Hematopoietic multipotent progenitor cell treated with erythropoietin and hydrocortisone succinate and interleukin-3 and kit ligand, for 6 days (in vitro differentiated cells): ENCODE measurements at places on chromosomes 7 and 10.

- no peak for DNase-seq
Measured at GRCh38 chr7:22660293-22660692, 66.7 kb upstream of the IL6 start.

DNA sequence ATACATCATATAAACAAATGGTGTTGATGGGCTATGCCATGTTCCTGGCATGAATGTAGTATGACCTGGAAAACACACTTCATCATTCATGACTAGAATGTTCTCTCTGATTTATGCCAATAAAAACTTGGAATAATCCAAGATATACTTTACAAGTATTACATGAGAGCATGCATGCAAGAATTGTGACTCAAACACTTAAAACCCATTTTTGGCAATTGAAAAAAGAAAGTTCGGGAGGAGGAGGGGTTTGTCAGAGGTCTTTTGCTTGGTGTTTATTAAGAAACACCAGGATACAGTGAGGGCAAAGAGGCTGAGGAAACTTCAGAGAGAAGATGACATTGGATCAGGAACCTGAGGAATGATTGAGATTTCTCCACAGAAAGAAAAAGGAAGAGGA, 10.2 kb upstream of the CUL1 start:
- DNase-seq: no peak

DNA sequence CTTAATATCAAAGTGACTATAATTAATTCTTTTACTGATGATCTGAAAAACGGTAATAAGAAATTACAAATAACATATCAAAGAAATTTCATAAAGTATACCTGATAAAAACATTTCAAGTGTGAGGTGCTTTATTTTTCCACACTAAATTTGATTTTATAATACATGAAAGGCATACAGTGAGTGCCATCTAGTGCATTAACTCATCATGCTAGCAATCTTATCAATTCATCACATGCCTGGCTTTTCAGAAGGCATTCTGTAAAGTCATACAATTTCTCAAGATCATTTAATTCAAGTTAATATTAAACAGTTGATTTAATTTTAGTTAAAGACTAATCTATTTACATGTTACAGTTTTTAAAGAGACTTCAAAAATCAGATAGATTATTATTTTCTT, 1020.9 kb downstream of the GATA3 start:
- DNase-seq: no peak

- no peak for DNase-seq
Measured at GRCh38 chr7:1715671-1716074, 45.6 kb downstream of the ELFN1 start.

GRCh38 chr10:30489346-30489745, 55.4 kb downstream of the MAP3K8 start:
- DNase-seq: no peak

DNA sequence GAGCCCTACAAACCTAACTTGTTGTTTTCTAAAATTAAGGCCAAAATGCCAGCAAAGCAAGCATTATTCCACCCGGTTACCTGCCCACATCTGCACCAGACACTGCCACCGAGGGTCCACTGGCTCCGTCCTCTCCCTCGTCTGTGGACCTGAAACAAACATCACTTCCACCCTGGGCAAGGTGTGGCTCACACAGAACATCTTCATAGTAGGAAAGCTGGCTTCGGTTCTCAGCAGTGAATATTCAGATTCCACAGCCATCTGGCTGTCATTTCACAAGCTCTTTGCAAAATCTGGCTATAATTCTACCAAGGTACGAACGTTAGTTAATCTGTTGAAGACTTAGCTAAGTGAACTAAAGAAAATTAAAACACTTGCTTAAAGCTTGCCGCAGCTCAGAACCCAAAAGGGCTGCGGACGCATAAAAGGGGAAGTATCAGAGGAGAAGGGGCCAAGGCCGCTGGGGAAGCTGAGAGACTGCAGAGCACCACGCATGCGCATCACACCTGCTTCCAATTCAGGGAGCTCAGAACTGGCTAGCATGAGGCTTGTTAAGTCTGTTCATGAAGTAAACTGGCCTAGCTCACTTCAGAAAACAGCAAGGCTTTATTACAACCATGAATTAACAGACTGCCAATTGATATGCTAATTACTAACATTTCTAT, 46.1 kb downstream of the PTPRN2 start:
- DNase-seq: peak; percentile 79

DNA sequence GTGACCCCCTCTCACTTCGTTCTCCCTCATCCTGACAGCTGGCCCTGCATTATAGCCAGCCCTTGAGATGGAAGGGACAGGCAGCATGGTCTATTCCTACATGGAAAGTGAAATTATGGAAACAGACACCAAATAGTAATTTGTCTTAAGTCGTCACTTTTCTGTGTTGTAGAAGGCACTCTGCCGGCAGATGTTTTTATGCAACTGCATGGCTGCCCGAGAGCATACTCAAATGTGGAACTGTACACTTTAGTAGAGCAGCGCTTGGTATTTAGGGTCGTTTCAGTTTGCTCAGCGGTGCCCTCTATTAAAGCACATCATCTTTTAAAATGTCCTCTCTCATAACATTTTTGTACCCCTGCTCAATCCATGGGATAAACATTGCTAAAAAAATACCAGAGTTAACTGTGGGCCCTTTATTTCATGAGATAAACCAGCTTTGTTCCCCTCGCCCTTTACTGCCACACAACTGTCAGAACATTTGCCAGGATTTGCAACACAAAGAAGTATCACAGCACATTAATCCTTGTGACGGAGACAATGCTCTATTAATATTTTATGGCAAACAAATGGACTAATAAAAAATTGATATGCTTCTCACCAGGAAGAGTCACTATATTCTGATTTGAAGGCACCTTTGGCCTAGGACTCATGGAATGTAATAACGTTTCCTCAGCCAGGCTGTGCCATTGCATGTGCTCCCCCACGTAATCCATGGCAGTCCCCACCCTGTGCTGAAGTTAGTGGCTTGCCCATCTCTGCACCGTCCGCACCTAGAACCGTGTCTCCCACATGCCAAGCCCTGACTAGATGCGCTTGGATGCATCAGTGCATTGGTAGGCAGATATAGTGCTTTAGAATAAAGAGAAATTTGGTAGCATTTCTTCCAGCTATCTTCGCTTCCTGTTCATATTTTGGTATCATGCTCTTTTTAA, 221.3 kb downstream of the PAXIP1 start:
- DNase-seq: no peak

- DNase-seq: no peak
Measured at GRCh38 chr7:116588225-116588624, 63.4 kb downstream of the CAV1 start.

- DNase-seq: no peak
Measured at GRCh38 chr7:157234271-157234670, 95.5 kb downstream of the UBE3C start.

DNA sequence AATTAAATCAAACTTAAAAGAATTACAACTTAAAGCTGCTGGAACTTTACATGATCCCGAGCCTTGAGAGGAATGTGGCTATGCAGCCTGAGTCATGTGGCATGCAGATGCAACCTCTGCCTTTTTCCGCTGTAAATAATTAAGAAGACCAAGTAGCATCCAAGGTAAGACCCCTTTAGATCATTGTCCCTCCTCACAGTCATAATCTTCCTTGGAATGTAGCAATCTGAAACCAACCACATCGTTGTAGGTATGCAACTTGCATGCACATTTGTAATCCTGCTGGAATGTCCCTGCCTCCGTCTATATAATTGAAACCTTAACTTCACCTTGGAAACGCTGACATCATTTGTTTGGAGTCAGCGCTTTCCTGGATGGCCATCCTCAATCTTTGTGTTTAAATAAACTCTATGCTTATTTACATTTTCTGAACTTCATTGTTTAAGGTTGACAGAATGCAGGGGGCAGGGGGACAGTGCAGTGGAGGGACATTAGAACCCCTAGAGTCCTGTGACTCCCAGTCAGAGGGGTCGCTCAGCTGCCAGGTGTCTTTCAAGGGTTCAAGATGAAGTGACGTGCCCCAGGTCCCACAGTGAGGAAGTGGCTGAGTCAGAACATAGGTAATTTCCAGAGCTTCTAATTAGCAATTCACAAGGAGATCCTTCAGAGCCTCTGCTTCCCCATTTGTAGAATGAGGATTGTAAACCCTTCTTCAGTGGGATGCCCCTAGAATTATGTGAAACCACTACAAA, 110.7 kb downstream of the RALA start:
- DNase-seq: no peak

DNA sequence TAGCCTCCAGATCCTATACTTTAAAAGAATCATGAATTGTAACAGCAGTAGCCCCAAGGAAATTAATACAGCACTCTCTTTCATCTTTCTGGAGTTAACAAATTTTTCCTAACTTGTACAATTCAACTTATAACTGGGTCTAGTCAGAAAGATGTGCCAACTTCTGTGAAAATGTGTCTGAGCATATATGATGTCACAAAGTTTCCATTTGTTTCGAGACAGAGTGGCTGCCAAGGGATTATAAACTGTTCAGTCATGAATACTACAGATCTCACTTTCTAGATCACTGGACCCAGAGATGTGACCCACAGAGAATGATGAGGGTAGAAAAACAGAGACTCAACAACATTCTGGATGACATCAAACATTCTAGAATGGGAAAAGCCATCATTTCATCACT, 249.2 kb upstream of the PHF14 start:
- no peak for DNase-seq

- no peak for DNase-seq
Measured at GRCh38 chr7:108324053-108325038, 131.9 kb downstream of the NRCAM start.

GRCh38 chr7:123494193-123494796, 40.1 kb downstream of the IQUB start:
- peak; percentile 80 for DNase-seq

- no peak for DNase-seq
Measured at GRCh38 chr7:139657725-139658124, 120.1 kb downstream of the HIPK2 start.

DNA sequence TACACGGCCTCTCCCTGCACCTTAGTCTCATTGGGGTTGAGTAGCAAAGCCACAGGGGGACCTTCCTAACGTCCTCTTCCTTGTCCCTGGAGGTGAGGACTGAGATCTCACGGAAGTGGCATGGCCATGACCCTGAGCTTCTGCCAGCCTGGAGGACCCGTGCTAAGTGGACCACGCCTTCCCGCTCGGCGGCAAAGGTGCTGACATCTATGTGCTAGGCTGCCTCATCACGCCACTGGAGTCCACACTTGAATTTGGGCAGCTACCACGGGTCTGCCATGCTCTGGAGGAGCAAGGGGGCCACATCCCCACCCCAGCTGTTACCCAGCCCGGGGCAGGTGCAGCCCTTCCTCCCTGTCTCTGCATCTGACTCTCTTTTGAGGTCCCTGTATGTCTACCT, 15.3 kb downstream of the GHRHR start:
- no peak for DNase-seq

DNA sequence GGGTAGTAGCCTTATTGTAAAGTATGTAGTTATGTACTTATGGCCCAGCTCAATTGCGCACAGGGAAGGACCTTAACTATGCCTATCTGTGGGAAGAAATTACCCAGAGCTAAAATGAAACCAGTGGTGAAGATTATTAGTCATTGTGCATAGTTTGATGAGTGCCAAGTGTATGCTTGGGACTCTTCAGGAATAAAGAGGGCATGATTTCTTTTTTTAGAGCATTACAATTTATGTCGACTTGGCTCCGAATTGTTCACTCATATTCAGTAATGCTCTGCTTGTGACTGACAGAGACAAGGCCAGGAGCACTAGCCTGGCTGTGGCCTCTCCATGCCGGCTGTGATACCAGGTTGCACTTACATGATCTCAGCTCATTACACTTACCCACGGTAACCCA, 269.5 kb downstream of the TRIL start:
- DNase-seq: no peak

- DNase-seq: no peak
Measured at GRCh38 chr7:41889040-41889439, 186.2 kb upstream of the INHBA start.

- DNase-seq: no peak
Measured at GRCh38 chr10:20809631-20810030, 87.5 kb downstream of the NEBL start.

DNA sequence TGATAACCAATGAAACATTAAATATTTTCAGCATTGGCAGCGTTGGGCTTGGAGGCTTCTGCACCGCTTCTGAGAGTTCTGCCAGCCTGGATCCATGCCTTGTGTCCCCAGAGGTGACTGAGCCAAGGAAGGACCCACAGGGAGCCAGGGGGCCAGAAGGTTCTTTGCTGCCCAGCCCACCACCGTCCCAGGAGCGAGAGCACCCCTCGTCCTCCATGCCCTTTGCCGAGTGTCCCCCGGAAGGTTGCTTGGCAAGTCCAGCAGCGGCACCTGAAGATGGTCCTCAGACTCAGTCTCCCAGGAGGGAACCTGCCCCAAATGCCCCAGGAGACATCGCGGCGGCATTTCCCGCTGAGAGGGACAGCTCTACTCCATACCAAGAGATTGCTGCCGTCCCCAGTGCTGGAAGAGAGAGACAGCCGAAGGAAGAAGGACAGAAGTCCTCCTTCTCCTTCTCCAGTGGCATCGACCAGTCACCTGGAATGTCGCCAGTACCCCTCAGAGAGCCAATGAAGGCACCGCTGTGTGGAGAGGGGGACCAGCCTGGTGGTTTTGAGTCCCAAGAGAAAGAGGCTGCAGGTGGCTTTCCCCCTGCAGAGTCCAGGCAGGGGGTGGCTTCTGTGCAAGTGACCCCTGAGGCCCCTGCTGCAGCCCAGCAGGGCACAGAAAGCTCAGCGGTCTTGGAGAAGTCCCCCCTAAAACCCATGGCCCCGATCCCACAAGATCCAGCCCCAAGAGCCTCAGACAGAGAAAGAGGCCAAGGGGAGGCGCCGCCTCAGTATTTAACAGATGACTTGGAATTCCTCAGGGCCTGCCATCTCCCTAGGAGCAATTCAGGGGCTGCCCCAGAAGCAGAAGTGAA, 93.9 kb downstream of the TACC2 start:
- no peak for DNase-seq

DNA sequence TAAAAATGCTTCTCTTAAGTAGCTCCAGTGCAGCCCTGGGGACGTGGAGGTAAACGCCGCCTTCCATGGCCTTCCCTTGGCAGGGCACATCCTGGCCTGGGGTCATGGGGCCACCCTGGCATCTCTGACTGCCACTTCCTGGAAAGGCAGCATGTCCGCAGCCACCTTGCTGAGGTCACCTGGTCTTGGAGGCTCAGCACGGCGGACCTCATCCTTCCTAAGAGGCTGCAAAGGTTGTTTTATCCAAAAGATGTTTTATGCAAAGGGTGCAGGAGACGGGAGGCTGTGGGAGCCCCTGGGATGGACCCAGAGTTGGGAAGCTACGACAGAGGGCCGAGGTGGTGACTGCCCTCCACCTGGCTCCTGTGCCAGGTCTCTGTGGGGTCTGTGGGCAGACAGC, 106.0 kb downstream of the TCERG1L start:
- DNase-seq: no peak
